ENCODE measurements at places on chromosomes 7 and 10.

DNA sequence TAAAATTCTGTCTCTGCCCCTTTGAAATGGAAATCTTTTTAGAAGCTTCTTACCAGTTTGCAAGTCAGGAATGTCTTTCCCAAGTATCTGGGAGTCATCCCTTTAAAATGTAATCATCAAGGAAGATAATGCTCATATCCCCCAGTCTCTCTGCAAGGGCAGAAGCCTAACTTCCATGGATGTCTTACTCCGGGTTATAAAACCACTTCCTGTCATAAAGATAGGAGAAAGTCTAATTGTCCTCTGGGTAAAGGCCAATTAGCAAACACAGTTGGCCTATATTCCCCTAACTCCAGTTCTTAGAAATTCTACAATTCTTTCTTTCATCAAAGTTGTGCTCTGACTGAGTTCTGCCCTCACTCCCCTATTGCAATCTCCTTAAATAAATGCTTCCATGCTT, 1631.5 kb upstream of the LRRTM3 start:
- no peak for ATAC-seq

DNA sequence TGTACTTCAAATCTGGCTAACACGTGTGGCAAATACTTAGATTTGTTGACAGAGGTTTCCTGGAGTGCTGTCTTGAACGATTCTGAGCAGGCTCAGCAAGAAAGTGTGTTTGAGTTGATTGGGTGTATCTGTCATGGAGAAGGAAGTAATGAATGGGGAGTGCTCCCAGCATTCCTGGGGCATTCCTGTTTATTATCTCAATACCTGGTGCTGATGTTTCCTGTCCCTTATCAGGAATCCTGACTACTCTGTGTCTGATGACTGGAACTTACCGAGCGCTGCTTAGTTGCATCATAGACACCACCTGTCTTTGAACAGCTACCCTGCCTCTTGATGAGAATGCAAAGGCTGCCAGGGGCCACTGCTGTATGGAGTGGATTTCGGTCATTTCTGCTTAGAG, 41.0 kb upstream of the TMEM248 start:
- ATAC-seq, result no peak

DNA sequence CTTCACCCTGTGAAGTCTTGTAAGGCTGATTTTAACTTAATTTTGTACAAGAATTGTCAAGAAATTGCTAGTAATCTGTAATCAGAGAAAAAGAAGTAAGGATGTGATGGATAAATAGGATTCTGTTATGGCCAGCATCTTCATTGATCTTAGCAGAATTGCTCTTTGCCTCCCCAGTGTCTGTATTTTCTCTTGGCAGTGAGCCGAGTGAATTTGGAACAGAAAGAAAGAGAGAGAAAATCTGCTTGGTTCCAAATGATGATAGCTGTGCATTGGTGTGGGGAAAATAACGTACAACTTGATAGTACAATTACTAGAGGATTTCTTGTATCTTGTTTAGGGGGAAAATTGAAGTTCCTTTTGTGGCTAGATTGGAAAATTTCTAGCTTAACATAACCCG, 34.6 kb downstream of the VTI1A start:
- ATAC-seq, result no peak

- ATAC-seq, result no peak
Measured at GRCh38 chr7:95974108-95974507, 201.8 kb downstream of the DYNC1I1 start.

GRCh38 chr7:14197280-14197679, 207.8 kb upstream of the ETV1 start:
- no peak for ATAC-seq

- no peak for ATAC-seq
Measured at GRCh38 chr7:137276189-137276588, 67.3 kb downstream of the PTN start.

GRCh38 chr10:128576943-128577670, 450.9 kb upstream of the MKI67 start:
- ATAC-seq, result no peak

DNA sequence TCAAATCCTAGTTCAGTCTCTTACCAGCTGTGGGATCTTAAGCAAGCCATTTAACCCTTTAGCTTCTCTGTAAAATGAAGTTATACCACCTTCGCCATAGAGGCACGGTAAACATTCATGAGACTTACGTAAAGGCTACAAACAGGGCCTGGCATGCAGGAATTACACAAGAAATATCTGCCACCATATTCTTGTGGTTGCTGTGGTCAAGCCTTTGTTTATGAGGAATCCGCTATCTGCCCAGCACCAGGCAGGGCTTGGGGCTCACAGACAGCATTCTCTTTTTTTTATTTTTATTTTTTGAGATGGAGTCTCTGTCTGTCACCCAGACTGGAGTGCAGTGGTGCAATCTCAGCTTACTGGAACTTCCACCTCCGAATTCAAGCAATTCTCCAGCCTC, 9.9 kb downstream of the AIFM2 start:
- no peak for ATAC-seq

GRCh38 chr10:74932648-74933047, 106.2 kb downstream of the KAT6B start:
- no peak for ATAC-seq

DNA sequence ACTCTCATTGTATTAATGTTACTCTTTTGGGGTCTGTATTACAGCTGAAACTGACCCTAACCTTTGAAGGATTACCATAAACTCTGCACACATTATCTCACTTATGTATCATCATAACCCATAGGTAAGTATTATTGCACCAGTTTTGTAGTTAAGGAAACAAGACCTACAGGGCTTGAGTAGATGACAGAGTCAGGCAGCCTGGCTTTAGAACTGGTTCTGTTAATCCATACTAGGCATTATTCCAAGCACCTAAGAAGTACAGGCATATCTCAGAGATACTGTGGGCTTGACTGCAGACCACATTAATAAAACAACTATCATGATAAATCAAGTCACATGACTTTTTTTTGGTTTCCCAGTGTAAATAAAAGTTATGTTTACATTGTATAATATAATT, 17.1 kb upstream of the AKR1B1 start:
- ATAC-seq, result no peak

DNA sequence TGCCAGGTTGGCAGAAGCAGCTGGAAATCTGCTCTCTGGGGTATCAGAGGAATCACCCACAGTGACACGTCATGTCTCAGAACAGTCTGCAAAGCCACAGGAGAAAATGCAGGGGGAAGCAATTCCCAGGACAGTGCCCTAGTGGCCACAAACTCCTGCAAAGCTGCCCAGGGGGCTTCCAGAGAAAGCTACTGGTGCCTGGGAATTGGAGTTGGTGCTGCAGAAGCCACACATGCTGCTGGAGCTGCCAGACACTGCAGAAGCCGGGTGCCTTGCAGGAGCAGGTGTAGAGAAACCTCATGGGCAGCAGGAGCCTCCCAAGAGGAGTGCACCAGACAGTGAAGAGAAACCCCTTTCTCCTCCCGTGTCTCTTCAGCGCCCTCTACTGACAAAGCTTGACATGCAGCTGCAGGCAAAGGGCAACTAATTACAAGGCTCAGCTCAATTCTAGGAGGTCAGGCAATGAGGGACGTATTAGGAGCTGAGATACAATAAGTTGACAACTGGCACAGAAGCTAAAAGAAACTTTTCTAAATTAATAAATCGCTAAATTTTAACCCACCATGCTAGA, 30.2 kb upstream of the NUB1 start:
- ATAC-seq, result no peak

GRCh38 chr10:3469639-3470020, 297.0 kb upstream of the PITRM1 start:
- no peak for ATAC-seq

DNA sequence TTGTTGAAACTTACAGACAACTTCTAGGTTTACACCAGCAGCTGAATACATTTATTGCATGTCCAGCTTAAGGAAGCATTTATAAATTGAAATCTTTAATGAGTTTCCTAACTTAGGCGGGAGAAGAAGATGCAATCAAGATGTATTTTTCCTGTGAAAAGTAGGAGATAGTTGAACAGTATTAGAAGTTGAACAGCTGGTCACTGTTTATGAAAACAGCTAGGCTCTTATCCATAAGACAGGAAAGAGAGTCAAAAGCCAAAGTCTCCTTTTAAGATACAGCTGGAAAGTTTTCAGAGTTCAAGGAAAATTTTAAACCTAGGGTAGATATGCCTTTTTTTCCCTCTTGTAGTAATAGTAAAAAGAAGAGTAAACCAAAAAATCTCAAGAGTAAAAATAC, 236.1 kb upstream of the FERD3L start:
- ATAC-seq, result no peak

DNA sequence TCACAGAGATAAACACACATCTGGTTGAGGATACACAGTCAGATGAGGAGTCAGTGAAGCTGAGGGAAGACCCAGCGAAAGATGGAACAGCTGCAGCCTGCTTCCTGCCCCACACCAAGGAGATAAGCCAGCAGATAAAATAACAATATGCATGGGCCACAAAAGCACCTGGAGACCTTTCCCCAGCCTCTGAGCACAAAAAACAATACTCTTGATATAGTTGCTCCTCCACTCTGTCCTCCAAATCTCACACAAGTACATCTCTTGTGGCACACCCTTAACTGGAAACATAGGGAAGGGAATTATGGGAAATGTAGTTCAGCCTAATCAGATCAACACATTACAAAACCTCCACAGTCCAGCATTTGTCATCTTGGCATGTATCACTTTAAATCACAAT, 9.7 kb upstream of the FHIP2A start:
- no peak for ATAC-seq

DNA sequence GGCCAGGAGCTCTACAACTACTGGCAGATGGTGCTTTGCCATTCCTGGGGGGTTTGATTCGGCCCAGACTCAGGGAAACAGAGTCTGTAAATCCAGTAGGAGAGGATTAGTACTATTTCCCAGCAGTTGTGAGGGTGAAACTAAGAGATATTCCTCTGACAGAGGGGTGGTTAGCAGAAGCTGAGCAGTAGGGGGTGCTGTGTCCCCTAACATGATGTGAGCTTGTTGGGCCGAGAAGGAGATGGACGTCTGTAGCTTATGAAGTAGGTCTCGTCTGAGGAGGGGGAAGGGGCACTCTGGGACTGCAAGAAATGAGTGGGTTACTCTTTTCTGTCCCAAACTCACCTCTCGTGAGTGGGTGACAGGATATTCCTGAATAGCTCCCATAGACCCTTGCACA, 179.2 kb upstream of the MBL2 start:
- ATAC-seq, result no peak

DNA sequence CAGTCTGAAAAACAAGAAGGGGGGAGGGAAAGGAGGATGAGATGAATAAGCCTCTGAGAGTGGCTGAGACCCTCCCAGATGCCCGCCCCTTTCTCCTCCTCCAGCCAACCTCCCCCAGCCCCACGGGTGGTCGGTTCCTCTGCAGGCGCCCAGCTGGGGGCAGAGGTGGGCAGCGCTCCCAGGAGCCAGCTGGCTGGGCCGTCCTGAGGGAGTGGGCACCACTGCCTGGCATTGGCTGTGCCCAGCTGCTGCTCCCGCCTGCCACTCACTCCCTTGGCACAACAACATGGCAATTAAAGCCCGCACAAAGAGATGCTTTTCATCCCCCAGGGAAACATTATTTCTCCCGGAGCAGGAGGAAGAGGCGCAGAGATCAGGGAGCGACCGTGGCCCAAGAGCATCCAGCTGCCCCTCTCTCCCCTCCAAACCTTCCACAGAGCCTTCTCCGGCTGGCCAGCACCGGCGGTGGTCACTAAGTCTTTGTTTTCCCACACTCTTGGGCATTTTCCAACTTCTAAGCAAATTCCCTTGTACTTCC, 107.2 kb downstream of the SPDYE5 start:
- no peak for ATAC-seq

DNA sequence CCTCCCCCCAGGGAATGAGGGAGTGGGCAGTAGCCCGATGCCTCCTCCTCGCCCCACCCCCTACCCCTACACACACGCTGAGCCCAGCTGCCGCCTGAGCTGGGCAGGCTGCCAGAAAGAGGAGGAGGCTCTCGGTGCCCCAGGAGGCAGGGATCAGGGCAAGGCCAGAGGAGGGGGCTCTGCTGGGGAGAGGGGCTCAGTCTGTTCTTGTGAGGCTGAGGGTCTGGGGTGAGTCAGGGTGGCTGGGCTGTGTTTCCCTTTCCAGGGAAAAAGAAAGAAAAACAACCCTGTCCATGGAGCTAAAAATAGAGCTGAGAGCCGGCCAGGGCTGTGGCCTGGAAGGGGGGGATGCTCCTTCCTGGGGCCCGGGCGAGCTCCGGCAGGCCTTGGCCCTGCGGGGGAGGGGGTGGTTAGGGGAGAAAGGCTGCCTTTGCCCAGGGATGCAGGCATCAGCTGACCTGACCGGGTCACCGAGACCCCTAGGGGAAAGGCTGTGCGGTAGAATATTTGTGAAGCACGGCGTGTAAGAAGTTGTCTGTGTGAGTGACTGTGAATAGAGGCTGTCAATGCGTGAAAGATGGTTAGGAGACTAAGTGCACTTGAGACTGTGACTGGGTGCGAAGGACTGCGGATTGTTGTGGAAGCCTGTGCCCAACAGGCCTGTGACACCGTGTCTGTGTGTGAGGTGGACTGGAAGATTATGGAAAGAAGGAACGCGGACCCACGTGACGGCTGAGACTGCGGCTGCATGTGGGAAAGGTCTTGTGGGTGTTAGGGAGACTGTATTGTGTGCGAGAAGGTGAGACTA, 1.2 kb upstream of the LZTS2 start:
- peak; percentile 45 for ATAC-seq

DNA sequence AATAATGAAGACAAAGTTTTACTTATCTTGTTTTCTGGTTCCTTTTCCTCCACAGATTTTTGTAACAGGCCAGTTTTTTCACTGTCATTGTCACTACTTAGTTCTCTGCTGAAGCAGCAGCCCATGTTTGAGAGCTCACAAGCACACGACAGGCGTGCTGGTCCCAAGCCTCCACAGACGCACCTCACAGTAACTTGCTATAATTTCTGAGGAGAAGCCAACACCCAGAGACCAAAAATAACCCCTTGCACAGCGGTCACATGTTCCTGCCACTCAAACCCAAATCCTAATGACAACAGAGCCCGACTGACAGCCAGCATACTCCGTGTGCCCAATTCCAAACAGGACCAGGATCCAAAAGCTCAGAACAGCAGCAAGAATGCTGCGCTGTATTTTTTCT, 58.5 kb downstream of the LARP4B start:
- ATAC-seq, result no peak

- ATAC-seq, result no peak
Measured at GRCh38 chr7:33400214-33400538, 270.8 kb downstream of the BBS9 start.

GRCh38 chr7:51324206-51324898, 7.7 kb upstream of the COBL start:
- ATAC-seq, result no peak

- ATAC-seq, result no peak
Measured at GRCh38 chr10:95660283-95660682, 3.8 kb upstream of the ALDH18A1 start.

- ATAC-seq, result no peak
Measured at GRCh38 chr7:67870396-67870795, 873.8 kb downstream of the TYW1 start.

- ATAC-seq, result peak; percentile 50
Measured at GRCh38 chr7:150937848-150938561, 40.1 kb downstream of the KCNH2 start.

DNA sequence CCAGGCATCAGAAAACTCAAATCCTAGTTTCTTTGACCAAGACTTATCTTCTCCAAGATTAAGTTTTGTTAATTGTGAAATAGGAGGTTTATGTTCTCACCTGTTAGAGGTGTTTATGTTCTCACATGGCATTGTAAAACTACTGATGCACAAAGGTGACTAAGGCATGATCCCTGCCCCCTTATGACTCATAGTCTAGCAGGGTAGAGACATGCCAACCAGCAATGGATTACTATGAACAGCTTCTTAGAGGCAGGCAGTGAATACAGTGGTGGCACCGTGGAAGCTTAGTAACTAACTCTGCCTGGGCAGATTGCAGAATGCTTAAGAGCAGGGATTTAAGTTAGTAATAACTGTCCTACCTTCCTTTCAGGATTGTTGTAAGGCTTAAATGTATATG, 400.9 kb downstream of the SORCS3 start:
- no peak for ATAC-seq

All from activated CD4-positive, CD25-positive, alpha-beta regulatory T cell treated with anti-CD3 and anti-CD28 coated beads, Interleukin-2, amount 50 U/mL, for 24 hours (primary cell).